ACHN (cell line): ENCODE measurements at places on chromosomes 3 and 15.

DNA sequence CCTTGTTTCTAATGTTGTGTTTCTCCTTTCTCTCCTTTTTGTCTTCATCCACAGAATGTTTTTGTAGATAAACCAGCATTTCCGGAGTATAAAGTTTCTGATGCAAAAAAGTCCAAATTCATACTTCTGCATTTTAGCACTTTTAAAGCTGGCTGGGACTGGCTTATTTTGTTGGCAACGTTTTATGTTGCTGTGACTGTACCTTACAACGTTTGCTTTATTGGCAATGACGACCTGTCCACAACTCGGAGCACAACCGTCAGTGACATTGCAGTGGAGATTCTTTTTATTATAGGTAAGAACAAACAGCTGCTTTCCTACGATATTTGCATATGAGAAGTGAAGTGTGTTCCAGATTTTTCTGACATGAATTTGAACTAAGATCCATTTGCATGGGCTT is 199.4 kb downstream of the KCNH8 start:
- no peak for DNase-seq

DNA sequence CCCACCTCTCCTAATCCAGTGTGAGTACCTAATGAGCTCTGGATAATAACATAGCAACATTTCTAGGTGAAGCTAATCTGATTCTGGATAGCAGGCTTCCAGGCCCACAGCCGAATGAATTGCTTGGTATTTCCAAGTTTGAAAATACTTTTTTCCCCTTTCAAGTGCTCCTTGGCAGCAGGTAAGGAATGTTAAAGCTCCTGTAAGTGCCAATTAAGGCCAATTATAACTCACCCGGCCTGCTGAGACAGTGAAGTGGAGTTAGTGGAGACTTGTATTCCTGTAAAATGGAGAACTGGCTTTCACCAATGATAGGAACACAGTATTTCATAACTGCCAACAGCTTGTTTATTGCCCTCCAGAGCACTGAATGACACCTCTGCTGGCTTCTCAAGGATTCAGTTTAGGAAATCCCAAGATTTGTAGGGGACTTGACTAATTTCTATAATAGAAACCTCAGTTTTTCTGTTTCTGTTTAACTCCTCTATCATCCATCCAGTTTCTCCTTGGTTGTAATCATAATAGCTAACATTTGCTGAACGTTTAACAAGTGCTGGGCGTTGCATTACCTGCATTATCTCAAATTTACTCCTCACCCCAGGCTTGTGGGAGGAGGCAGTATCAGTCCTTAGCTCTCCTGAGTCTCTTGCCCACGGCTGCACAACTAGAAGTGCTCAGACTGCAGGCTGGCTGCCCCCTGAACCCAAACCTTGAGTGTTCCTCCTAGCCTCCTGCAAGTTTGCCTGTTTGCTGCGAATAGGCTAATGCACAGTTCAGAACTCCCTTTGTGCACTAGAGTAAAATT is 52.7 kb upstream of the SCAANT1 start:
- no peak for DNase-seq

DNA sequence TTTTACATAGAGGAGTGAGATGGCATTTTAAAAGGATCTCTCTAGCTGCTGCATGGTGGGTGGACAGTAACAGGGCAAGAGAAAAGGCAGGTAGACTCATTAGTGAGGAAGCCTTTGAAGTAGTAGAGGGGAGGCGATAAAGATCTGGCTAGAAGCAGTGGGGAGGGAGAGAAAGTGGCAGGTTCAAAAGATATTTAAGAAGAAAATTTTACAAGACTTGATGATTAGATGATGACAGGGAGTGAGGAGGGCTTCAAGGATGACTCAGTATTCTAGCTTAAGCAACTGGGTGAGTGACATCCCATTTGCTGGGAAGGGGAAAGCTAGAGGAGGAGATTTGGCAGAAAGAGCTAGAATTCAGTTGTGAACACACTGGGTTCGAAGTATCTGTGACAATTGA is 3.8 kb upstream of the BRPF1 start:
- no peak for DNase-seq

DNA sequence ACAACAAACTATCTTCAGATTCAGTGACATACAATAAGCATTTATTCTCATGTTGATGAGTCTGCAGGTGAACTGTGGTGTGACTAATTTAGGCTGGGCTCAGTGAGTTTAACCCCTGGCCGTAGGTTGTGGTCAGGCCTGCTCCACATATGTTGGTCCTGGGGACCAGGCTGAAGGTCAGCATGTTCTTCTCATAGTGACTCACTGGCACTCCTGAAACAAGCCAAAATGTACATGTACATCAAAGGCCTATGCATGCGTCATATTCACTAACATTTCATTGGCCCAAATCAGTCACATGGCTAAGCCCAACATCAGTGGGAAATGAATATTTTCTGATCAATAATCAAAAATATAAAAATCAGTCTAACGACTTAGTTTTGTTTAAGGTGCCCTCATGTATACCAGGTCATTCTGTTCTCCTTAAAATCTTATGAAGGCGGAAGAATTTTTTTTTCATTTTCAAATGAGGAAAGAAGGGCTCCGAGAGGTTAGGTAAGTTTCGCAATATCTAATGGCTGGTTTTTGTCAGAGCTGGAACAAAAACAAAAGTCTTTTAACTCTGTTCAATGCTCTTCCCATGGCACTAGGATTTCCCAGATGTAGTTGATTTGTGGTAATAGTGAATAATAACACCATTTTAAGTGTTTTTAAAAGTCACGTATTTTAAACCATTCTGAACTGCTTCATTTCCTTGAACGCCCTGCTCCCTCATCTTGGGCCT is 148.5 kb downstream of the MFSD1 start:
- no peak for DNase-seq

DNA sequence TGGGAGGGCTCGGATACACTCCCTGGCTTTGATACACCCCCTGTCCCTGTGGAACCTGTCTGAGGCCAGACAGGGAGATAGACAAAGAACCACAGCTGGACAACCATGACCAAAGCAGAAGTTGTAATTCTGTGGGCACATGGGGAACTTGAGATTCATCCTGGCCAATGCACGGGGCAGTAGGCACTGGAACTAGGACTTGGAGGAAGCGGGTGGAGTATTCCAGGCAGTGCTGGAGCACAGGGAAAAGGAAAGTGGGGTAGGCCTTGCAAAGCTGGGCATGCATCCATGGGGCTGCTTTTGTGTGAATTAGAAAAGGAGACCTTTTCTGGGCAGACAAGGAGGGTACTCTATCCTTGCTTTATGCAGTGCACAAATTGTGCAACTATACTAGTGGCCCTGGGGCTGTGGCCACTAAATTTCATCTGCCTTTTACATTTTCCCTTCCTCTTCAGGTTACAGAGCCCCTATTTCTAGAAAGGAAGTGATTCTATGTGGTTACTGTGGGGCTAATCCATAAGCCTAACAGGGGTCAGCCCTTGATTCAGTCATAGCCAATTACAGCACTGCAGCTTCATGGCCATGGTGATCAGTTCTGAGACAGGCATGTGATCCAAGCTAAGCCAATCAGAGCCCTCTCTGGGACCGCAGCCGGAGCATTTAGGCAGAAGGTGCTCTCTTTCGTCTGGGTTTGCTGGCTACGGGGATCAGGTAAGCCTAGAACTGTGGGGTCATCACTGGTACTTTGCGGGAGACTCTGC is 21.0 kb downstream of the CRABP1 start:
- DNase-seq: no peak

DNA sequence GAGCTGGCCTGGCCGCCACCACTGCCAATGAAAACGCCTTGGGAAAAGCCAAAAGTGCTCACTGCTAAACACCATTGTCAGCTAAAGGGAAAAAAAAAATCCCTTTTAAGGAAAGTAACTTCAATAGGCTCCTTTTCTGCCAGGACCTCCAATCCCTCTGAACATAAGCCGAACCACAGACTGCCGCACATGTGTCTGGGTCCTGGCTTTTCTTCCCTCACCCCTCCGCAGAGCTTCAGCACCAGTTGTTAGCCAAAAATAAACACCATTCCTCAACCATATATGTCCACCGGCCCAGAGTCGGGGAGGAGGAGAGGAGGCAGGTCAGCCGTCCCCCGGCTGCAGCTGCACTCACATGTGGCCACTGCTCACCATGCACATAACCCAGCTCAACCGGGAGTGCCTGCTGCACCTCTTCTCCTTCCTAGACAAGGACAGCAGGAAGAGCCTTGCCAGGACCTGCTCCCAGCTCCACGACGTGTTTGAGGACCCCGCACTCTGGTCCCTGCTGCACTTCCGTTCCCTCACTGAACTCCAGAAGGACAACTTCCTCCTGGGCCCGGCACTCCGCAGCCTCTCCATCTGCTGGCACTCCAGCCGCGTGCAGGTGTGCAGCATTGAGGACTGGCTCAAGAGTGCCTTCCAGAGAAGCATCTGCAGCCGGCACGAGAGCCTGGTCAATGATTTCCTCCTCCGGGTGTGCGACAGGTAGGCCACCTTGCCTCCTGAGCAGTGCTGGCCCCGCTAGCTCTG is at the start of gene FBXL22:
Gene FBXL22 (plus strand): TSS at position 350 of the 753 bp plus-strand sequence. CDS start 6 bp downstream, at position 356.
- no peak for DNase-seq

- DNase-seq: no peak
These were observed 24.2 kb downstream of the CPN2 start for GRCh38 chr3:194326968-194327217.

DNA sequence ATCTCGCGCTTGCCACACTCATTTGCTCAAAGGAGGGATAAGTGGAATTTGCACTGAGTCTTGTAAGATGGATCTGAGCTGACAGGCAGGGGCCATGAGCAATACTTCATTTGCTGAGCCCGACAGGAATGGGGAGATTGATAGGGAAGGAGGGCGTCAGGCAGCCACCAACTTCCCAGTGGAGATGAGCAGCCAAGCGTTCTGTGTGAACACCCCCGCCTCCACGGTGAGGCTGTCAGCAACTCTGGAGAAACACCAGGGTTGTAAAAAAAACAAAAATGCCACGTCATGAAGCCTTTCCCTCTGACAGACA is 36.8 kb downstream of the TLE3 start:
- DNase-seq: no peak

DNA sequence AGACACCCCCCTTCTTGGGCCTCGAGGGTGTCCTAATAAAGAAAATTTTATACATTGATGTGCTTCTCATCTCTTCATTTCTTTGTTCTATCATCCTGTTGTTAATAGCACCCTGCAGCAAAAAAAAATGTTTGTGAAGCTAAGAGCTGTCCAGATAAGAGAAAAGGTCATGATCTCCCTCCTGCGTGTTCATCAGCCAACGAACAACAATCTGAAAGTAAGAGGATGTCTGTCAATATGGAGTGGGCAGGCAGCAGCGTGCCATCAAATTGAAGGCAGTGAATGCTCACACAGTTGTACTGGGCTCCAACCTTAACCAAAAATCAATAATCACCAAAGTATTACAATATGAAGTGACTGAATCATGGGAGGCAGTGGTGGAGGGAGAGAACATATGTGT is 418.6 kb upstream of the ONECUT1 start:
- no peak for DNase-seq

DNA sequence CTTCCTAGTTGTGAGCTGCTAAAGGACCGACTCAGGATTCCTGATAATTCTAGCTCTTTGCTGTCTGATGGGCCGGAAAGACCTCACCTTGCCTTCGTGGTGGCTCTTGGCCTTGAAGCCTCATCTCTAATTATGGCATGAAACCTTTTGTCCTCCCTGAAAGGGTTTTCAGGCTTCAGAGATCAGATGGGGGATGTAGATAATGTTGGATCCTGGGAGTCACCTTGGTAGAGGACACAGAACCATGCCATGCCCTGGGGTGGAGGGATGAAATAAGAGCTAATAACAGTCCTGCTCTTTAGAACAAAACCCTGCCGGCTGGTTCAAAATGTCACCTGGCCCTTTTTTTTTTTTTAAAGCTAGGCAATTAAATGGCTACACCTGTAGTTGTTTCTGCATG is 50.8 kb upstream of the SYN2 start:
- DNase-seq: no peak

- DNase-seq: no peak
These were observed 309.4 kb upstream of the STT3B start for GRCh38 chr3:31223278-31223677.

GRCh38 chr3:123286308-123287023 is 84.7 kb downstream of the SEC22A start:
- peak; percentile 72 for DNase-seq

GRCh38 chr3:126945891-126946290 is 37.0 kb upstream of the PLXNA1 start:
- no peak for DNase-seq

GRCh38 chr15:68615811-68616210 is 37.0 kb downstream of the CORO2B start:
- no peak for DNase-seq

GRCh38 chr15:29139540-29140459 is 129.8 kb downstream of the NSMCE3 start:
- peak; percentile 53 for DNase-seq

DNA sequence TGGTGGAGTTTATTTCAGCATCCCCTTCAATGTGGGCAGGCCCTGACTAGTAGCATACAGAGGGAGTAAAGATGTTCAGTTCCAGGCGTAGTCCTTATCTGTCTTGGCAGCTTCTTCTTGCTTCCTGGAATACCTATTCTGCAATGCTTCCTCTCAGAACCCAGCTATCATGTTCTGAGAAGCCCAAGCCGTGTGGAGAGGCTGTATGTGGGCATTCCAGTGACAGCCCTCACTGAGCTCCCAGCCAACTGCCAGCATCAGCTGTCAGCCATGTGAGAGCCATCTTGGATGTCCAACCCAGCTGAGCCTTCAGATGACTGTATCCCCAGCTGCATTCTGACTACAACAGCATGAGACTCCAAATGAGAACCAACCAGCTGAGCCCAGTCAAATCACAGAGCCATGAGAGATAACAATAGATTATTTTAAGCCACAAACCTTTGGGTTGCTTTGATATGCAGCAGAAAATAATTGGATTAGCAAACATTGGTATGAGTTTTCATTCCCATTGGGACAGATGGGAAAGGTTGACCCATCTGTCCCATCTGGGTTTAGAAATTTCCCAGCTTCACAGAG is 8.4 kb upstream of the CMTM7 start:
- no peak for DNase-seq

DNA sequence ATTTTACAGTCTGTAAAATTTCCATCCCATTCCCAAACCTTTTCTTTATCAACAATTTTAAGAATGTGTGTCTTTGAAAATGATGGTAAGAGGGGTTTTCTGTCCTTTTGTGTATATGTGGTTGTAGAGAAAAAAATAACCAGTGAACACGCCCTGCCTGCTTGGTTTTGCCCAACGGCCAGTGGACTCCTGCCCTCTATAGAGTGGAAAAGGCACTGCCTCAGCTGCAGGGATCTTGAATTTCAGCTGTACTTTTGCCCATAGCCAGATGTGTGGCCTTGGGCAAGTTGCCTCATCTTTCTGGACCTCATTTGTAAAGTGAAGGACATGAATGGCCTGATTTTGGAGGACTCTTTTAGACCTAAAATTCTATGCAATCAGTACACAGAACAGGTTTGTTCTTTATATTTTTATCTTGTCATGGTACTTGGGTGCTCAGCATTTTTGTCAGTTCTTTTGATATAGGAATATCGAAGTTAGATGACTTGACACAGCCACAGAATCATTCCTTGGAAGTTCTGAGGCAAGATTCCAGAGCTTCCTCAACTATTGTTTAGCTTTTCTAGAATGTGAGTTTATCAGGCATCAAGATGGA is 81.0 kb downstream of the CLDN11 start:
- DNase-seq: peak; percentile 39

GRCh38 chr3:63364495-63364894 is 86.4 kb downstream of the SYNPR start:
- DNase-seq: peak; percentile 57
